ENCODE measurements at places on chromosomes 2 and 18. TPM values are rescaled to one million over a fixed set of nuclear protein-coding genes. Genes with fewer than 3 reads are reported as not detected.

DNA sequence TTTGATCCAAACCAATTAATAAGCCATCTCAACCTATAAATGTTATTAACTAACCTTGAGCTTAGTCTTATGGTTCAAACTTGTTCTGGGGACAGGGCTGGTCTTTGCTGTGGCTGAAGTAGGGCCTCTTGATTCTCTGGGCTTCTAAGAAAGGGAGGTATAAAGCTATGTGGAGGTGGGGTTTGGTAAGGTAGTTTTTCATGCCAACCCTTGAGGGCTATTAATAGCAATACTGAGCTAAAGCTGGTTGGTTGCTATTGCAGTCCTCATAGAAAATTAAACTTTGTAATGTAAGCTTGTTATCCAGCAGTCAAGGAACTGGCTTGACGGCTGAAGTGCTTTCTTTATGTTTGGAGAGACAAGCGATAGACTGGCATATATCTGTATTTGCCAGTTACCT, 112.1 kb downstream of the RND3 start:
- no peak for DNase-seq
- H3K36me3 ChIP-seq, result no peaks in the 10 kb centered on the region
- H3K4me1 ChIP-seq, result no peaks in the 10 kb centered on the region
- H3K4me3 ChIP-seq, result no peak overlapping the region
- H3K27me3 ChIP-seq, result no peaks in the 10 kb centered on the region
- H3K27ac ChIP-seq, result no peak overlapping the region

DNA sequence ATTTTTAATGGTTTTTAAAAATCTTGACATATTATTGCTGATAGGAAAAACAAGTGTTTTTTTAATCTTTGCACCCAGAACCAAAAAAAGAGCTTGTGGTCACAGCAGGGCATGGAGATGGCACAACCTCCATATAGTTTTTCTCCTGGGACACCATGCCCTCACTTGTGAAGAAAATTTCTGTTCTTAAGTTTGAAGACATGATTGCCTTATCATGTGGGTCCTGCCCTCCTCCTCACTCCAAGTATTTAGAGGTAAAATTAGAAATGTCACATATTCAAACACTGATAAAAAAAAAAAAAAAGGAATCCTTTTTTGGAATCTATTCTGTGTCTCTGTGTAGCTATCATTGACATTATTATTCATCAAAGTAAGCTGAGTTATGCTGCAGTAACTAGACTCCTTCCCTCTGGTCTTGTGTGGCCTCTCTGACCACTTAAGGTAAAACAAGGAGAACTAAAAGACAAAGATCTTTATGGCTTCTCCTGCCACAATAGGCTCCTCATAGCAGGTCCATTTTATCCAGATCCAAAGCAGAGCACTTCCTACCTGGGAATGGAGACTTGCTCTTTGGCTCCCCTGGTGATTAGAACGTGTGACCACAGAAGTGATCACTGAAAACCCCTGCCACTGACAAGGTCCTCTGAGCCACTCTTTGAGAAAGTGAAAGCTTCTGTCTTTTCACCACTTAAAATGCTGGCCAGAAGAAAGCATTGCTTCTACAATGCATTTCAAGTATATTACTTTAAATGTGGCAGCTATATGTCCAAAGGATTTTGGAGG, 19.8 kb downstream of the ADD2 start:
- H3K4me1 ChIP-seq, result no peaks in the 10 kb centered on the region
- DNase-seq, result no peak
- H3K27me3 ChIP-seq, result no peaks in the 10 kb centered on the region
- H3K4me3 ChIP-seq, result no peak overlapping the region

- no peaks in the 10 kb centered on the region for H3K36me3 ChIP-seq
- peaks cover 100% of the 10 kb centered on the region for H3K27me3 ChIP-seq
- no peak overlapping the region for H3K27ac ChIP-seq
- H3K4me3 ChIP-seq, result no peak overlapping the region
- H3K4me1 ChIP-seq, result peaks cover 37% of the 10 kb centered on the region
- DNase-seq, result no peak
Measured at GRCh38 chr2:176134035-176134434, 4.5 kb downstream of the HOXD8 start.

The CFAP65 gene
- polyA plus RNA-seq, result 0.83 TPM

The RNF144A gene
- 32.3 TPM for polyA plus RNA-seq

DNA sequence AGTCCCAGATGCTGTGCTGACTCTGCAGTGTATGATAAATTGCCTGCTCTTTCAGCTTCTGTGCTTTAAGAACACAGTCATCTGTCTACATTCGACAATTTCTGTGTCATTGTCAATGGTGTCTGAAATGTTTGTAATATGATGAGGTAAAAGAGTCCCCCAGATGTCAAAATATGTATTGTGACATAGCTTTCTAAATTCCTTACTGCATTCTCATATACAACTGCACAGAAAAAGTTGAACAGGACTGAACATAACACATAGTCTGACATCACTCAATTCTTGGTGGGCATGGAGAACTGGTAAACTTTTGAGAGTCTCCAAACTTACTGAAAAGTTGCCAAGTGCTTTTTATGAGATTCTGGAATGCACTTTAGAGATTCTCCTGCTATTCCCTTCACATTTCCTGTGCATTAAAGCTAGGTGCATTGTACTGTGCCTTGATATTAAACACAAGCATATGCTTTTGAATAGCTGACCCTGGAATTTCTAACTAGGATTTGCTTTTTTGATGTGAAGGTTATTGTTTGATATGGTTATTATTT, 48.1 kb upstream of the ARHGAP28 start:
- H3K4me3 ChIP-seq, result no peak overlapping the region
- no peaks in the 10 kb centered on the region for H3K27me3 ChIP-seq
- H3K4me1 ChIP-seq, result no peaks in the 10 kb centered on the region
- H3K36me3 ChIP-seq, result no peaks in the 10 kb centered on the region
- DNase-seq, result no peak

GRCh38 chr2:5740817-5741216, 48.6 kb downstream of the SOX11 start:
- H3K27ac ChIP-seq, result no peak overlapping the region
- no peaks in the 10 kb centered on the region for H3K36me3 ChIP-seq
- H3K4me3 ChIP-seq, result no peak overlapping the region
- no peak for DNase-seq

DNA sequence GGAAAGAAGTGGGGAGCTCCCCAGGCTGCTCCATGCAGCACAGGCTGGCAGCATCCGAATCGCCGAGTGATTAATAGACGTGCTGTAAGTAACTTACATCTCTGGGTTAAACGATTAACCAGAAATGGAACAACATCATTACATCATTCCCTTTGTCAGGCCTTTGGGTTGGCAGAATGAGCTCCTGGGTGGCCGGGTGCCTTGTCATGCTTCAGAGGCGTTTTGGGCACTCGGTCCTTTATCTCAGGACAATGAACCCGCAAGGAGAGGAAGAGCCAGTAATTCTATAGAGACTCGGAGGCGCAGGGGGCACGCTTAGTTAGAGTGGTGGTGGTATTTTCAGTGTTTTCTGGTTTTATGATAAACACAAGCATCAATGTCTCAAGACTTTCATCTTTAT, 146.9 kb upstream of the TPO start:
- peaks cover 8% of the 10 kb centered on the region for H3K27me3 ChIP-seq
- no peak overlapping the region for H3K4me3 ChIP-seq
- no peaks in the 10 kb centered on the region for H3K4me1 ChIP-seq
- no peaks in the 10 kb centered on the region for H3K36me3 ChIP-seq
- DNase-seq, result no peak
- H3K27ac ChIP-seq, result no peak overlapping the region

The UGP2 gene
- polyA plus RNA-seq, result 88.8 TPM

- peaks cover 46% of the 10 kb centered on the region for H3K4me1 ChIP-seq
- no peaks in the 10 kb centered on the region for H3K36me3 ChIP-seq
- DNase-seq, result no peak
- H3K4me3 ChIP-seq, result no peak overlapping the region
- H3K27me3 ChIP-seq, result no peaks in the 10 kb centered on the region
Measured at GRCh38 chr2:120228503-120228902, 5.3 kb upstream of the TMEM185B start.

- no peak for DNase-seq
- H3K36me3 ChIP-seq, result no peaks in the 10 kb centered on the region
- H3K4me1 ChIP-seq, result peaks cover 8% of the 10 kb centered on the region
- no peaks in the 10 kb centered on the region for H3K27me3 ChIP-seq
- no peak overlapping the region for H3K4me3 ChIP-seq
- H3K27ac ChIP-seq, result no peak overlapping the region
Measured at GRCh38 chr2:221442128-221442527, 130.0 kb downstream of the EPHA4 start.

DNA sequence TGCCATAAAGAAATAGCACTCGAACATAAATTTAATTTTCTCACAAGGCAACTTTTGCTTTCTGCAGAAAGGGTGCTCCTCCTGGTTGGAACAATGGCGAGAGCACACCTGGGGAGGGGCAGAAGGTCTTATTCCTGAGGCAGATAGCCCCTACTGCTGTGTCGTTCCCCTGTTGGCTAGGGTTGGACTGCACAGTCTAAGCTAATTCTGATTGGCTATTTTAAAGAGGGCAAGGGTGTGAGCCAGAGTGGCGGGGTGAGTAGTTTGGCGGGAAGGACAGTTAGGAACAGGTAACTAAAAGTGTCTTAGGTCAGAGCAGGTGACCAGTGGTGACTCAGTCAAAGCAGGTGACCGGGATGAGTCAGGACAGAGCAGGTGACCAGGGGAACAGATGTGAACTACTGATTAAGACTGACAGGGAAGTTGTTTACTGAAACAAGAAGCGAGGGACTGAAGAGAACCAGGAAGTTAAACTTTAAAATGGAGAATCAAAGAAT, 49.7 kb upstream of the AGAP1 start:
- no peaks in the 10 kb centered on the region for H3K27me3 ChIP-seq
- no peaks in the 10 kb centered on the region for H3K36me3 ChIP-seq
- no peaks in the 10 kb centered on the region for H3K4me1 ChIP-seq
- H3K27ac ChIP-seq, result no peak overlapping the region
- no peak for DNase-seq

DNA sequence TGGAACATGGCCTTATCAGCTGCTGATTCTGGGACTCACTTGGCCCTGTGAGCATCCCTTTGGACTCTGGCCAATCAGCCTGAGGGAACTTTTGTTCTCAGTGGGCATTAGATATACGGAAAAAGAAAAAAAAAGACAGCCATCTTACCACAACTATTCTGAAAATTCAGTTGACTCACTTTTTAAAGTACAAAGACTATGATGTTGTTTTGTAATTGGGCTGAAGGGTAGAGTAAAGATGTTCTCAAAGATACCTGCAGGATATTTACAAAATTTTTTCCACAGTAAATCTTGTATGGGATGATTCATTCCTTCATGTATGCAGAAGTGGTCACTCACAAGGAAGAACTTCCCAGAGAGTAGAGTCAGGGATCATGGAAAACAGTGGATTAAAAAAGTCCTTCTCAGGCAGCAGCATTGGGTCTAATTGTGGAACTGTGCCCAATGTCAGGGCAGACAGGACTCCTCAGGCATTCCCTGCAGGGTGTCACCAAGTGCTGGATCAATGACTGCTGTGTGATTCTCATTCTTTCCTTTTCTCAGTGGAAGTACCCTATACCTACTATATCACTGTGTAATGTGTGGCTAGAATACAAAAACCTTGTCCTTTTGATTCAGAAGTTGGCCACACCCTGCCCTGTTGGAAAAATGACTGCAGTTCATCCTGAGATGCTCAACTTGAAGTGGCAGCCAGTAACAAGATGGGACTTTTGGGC, 35.4 kb downstream of the SULT1C4 start:
- no peaks in the 10 kb centered on the region for H3K4me1 ChIP-seq
- DNase-seq, result no peak
- no peak overlapping the region for H3K27ac ChIP-seq
- H3K36me3 ChIP-seq, result no peaks in the 10 kb centered on the region
- H3K4me3 ChIP-seq, result no peak overlapping the region

DNA sequence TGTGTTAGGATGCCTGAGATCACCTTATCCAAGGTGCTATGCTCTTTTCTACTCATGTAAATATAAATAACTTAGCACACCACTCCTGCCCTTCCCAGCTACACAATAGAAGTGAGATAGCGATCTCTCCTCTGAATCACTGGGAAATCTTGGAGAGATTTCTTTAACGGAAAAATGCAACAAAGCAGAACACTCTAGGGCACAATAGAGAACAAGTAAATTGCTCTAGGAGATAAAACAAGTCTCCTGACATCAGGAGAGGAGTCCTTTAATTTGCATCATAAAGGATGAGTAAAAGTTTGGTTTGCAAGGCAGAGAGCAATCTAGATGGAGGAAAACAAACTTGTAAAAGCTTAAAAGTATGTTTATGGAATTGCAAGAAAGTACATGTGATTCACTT, 224.1 kb downstream of the PAX3 start:
- DNase-seq, result no peak
- no peaks in the 10 kb centered on the region for H3K4me1 ChIP-seq
- H3K27ac ChIP-seq, result no peak overlapping the region
- H3K27me3 ChIP-seq, result no peaks in the 10 kb centered on the region
- H3K4me3 ChIP-seq, result no peak overlapping the region

- H3K4me3 ChIP-seq, result no peak overlapping the region
- no peak for DNase-seq
- no peaks in the 10 kb centered on the region for H3K36me3 ChIP-seq
- H3K27ac ChIP-seq, result no peak overlapping the region
Measured at GRCh38 chr2:227390468-227391256, 2.9 kb upstream of the SCYGR1 start.

DNA sequence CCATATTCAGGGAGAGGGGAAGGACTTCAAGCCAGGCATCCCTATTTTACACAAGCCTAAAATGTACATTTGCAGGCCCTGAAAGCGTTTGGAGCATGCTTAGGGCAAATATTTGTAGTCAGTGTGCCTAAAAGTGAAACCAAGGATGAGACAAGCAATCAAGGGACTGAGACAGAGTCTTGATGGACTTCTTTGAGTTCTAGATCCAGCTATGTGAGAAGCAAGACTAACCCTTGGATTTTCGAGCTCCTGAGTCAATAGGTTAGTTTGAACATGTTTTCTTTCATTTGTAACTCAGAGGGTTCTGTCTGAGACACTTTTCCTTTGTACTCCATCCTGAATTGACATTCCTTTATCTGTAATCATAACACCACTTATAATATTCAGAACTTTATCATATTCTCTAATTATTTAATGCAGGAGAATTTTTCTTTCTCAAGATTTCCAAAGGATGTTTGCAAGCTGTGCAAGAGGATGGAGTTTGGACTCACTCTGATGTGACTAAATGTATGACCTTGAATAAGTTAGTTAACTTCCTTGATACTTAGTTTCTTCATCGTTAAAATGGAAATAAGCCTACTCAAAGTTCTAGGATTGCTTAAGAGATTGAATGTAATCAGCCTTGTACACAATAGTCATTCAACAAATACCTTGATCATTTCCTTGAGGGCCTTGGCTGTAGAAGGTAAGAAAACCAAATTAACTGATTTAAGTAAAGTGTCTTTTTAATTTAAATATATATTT, 1237.8 kb upstream of the ZEB2 start:
- no peaks in the 10 kb centered on the region for H3K4me1 ChIP-seq
- H3K27me3 ChIP-seq, result no peaks in the 10 kb centered on the region
- no peak for DNase-seq
- no peak overlapping the region for H3K27ac ChIP-seq
- H3K36me3 ChIP-seq, result no peaks in the 10 kb centered on the region
- no peak overlapping the region for H3K4me3 ChIP-seq

DNA sequence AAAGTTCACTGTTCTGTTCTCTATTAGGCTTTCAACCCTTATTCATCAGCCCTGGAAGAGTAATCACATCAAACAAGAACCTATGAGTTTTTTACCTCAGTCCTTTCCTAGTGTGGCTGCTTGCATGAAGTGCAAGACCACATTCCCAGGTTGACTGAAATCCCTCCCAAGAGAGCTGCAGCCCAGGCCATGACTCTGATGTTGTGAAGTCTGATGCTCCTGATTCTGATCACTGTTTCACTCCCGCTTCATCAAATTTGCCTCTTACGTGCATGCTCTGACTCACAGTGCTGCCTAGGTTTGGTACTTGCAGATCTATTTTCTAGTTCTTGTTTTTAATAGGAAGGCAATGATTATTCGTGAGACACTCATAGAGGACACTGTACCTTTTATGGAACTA, 58.2 kb upstream of the DSEL start:
- no peaks in the 10 kb centered on the region for H3K27me3 ChIP-seq
- no peaks in the 10 kb centered on the region for H3K4me1 ChIP-seq
- H3K4me3 ChIP-seq, result no peak overlapping the region
- no peak overlapping the region for H3K27ac ChIP-seq
- H3K36me3 ChIP-seq, result no peaks in the 10 kb centered on the region
- DNase-seq, result no peak

Measured in left lung (tissue), 14 donors.